ENCODE measurements at places on chromosomes 6 and 20.

- no peak for DNase-seq
These were observed 23.6 kb upstream of the SLC4A11 start for GRCh38 chr20:3262566-3262965.

DNA sequence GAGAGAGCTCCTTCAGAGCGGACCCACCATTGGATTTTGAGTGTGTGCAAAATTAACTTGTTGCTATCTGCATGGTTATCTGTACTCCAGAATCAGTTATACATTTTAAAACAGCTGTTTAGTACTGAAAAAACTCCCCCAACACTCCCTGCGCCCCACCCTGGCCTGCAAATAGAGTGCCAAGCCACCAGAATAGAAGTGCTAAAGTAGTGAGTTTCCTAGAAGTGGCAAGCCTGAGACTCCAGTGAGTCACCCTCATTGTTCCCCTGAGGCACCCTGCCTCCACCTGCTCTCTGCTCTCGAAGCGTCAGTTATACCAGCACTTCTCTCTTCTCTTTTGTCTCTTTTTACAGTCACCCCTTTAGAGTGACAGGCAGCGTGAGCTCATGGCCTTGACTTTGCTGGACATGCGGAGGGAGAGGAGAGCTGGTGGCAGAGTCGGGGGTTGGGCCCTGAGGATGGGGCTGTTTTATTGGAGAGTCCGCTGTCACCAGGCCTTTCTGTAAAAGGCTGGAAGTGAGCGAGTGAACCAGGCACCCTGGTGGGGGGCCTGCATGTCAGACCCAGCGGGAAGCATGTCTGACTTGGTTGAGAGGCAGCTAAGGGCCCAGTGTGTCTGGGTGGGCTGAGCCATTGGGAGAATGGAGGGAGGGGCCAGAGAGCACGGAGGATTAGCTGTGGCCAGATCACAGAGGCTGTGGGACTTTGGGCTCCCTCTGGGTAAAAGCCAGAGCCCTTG is 10.4 kb downstream of the IGF2R start:
- DNase-seq: no peak

DNA sequence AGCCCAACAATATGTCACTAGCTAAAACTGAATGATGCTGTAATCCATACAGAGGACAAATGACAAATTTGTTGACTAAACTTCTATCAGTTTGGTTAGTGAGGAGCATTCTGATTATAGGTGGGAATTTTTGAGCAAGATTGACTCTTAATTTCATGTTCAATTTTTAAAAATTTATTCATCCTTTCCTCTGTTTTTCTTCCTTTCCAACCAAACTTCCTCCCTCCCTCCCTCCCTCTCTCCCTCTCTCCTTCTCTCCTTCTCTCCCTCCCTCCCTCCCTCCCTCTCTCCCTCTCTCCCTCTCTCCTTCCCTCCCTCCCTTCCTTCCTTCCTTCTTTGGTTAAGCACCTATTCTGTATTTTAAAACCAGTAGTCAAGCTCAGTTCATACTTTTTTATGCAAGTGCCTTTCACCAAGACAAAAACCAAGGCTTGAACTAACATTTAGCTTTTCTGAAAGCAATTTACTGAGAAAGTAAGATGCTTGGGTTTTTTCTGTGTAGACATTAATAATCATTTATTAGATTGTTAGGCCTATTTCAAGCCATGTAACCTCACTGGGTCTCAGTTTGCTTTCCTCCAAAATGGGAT is 112.3 kb downstream of the TSHZ2 start:
- DNase-seq: no peak

- DNase-seq: no peak
These were observed 43.6 kb downstream of the RREB1 start for GRCh38 chr6:7151381-7151780.

- no peak for DNase-seq
These were observed 107.0 kb downstream of the ESR1 start for GRCh38 chr6:151914484-151914883.

- no peak for DNase-seq
These were observed 3.8 kb downstream of the TMEM14A start for GRCh38 chr6:52674666-52675065.

DNA sequence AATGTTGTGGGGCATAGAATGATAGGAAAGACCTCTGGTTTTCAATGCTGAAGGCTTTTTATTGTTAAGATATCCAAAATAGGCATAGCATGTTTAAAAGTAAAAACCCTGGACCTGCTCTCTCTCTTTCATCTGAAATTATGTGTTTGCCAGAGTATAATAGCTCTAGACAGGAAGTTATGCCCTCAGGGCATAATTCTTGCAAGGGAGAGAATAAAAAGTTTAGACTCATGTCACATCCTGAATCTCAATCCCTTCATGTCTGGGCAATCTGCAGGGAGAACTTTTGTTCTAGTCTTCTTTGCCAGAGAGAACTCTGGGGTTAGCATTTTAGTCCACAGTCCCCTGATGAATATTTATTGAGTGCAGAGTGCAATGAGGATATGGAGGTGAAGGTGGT is 297.3 kb upstream of the FLRT3 start:
- DNase-seq: no peak

DNA sequence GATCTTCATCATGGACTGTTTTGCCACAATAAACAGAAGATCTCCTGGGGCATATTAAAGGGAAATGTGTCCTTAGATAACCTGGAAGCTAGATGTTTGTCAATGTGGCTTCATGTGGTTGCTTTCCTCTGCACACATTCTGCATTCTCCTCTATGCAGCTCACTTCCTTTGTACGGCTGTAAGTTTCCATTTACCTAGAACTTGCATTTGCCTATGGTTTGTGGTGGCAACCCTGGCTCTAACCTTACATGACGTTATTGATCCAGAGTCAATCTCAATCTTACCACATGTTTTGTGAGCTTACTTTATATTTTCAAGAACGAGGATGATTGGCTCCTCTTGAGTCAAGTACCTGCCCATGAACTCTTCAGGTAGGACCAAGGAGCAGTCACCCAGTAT is 863.1 kb downstream of the MAFB start:
- no peak for DNase-seq

DNA sequence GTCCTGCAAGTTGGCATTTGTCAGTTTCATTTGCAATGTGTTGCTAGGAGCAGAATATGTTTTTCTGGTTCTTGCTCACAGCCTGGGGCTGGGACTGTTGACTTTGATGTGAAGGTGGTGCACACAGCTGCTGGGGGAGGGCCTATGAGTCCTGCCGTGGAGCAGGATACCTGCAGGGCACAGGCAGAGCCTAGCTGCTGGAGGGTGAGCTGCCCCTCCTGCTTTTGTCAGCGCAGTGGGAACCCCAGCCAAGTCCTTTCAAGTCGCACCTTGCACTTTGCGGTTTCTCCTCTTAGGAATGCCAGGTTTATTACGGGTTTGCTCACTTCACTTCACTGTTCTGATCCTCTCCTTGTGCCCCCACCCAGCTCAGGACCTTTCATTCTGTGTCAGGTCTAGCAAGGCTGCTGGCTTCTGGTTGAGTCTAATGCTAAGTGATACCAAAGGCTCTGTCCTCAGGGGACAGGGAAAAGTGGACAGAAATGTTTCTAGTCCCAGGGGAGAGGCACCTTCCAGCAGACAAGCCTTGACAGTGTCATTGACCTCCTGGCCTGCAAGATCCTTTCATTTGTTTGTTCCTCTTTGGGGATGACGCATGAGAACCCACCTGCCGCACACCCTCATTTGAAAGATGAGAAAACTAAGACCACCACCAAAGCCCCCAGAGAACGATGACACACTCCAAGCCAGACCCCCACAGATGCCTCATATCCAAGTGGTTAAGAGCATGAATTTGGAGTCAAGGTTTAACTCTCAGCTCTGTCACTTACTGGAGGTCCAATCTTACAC is 2.7 kb upstream of the SPO11 start:
- DNase-seq: no peak

DNA sequence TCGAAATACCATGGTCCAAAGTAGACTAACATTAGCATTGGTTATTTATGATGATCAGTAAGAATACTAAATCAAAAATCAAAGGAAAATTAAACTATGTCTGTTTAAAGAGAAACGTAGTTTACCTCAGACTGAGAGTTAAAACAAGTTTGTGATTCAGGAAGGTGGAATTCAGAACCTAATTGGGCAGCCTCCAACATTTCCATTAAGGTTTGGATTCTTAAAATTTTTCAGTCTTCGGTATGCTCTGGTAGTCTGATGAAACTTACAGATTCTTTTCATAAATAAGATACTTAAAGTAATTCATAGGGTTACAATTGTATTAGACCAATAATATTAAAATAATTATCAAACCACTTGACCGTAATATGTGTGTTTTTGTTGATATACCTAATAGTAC is 18.6 kb downstream of the HFE start:
- no peak for DNase-seq

- DNase-seq: no peak
These were observed 33.7 kb upstream of the ZNF133 start for GRCh38 chr20:18254615-18255014.

DNA sequence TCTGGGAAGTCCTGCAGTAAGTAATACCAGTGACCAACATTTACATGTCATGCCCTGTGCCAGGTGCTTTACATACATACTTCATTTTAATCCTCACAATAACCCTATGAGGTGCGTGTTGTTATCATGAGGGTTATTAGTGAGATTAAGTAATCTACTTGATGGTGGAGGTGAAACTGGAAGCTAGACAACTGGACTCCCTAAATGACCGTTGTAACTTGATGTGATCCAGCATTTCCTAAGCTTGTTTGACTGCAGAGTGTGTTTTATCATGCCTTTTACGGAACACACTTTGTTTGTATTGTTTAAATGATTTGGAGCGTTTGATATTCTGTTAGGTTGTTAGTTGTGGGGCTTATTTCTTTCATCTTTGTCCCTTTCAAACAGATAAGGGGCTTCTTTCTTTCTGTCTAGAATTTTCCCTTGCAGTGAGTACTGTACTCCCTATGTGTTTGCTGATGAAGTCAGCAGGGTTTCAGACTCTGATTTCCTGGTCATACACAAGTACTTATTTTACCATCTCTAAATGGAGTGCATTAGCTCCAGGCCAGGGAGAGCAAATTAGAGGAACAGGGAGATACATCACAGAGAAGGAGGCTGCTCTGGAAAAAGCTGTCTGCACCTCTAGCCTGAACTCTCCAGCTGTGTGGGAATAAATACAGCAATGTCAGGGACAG is 29.7 kb downstream of the CHMP4B start:
- no peak for DNase-seq

DNA sequence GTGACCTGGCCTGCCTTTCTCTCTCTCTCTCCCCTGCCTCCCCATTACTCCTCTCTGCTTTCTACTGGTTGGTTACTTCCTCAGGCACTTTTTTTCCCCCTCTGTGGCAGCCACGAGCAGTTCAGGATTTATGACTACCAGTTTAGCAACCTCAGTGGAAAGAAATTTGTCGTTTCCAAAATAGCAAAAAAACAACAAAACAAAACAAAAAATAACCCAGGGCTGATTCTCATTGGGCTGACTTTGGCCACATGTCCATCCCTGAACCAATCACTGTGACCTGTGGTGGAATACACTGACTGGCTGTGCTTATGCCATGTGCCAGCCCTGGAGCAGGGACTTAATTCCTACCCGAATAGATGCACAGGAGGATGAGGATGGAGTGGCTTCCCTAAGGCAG is 137.4 kb downstream of the TFAP2C start:
- no peak for DNase-seq

- DNase-seq: peak; percentile 32
These were observed 580.5 kb upstream of the MARCKS start for GRCh38 chr6:113276601-113277000.

- DNase-seq: no peak
These were observed 129.2 kb downstream of the FYN start for GRCh38 chr6:111743862-111744692.

GRCh38 chr6:143478479-143479062 is 28.0 kb downstream of the PEX3 start:
- no peak for DNase-seq

GRCh38 chr6:84868149-84868548 is 103.8 kb upstream of the TBX18 start:
- no peak for DNase-seq

- peak; percentile 28 for DNase-seq
These were observed at the start of gene PKIB for GRCh38 chr6:122609881-122610689. Gene PKIB, plus strand, starts transcription at chr6:122610405. Its CDS starts 107,390 bp downstream, at chr6:122717795.

DNA sequence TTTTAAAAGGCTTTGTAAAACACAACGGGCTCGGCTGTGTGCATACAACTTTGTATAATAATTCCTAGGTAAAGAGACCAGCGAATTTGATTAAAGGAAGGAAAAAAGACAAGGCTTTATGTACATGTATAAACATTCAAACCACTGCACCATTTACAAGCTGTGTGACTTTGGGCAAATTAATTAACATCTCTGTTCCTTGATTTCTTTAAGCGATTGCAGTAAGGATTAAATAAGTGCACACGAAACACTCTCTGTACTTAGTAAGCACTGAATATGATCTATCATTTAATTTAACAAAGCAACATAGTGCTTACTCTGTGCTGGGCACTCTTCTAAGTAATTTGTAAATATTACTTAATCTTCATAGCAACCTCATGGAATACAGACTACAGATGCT is 19.5 kb upstream of the OCSTAMP start:
- DNase-seq: no peak

DNA sequence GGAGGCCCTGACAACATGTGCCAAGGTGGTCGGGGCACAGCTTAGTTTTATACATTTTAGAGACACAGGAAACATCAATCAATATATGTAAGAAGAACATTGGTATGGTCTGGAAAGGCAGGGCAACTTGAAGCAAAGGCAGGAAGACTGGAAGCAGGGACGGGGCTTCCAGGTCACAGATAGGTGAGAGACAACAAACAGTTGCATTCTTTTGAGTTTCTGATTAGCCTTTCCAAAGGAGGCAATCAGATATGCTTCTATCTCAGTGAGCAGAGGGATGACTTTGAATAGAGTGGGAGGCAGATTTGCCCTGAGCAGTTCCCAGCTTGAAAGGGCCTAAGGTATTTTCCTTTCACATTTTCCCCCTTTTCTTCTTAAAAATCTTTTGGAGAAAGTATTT is 311.0 kb upstream of the RGS17 start:
- no peak for DNase-seq

GRCh38 chr6:155400654-155400965 is 55.0 kb downstream of the NOX3 start:
- DNase-seq: no peak

- no peak for DNase-seq
These were observed 3.1 kb upstream of the EMILIN3 start for GRCh38 chr20:41369673-41370072.

- DNase-seq: no peak
These were observed 228.0 kb downstream of the CD109 start for GRCh38 chr6:73923905-73924485.

- no peak for DNase-seq
These were observed 46.3 kb downstream of the CYP39A1 start for GRCh38 chr6:46606338-46606737.

GRCh38 chr6:170067923-170068360 is 222.9 kb downstream of the DLL1 start:
- no peak for DNase-seq

DNA sequence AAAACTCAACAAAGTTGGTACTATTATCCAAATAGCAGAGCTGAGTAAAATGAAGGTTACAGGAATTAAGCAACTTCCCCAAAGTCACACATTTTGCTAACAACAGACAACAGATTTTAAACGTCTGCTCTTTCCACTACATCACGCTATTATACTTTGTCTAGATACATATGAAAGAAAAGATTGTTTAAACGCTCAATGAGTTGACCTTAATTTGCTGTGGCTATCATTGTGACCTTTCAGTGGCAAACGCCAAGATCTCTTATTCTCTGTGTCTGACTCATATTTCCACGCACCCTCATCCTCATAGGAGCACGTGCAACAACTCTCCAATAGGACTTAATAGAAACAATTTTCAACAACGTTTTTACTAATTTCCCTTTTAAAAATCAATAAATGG is 540.1 kb downstream of the MAFB start:
- no peak for DNase-seq
